ENCODE measurements at places on chromosomes 7 and 10.
A peak's percentile ranks its signal among the peaks of the same experiment; 100 is the strongest.

DNA sequence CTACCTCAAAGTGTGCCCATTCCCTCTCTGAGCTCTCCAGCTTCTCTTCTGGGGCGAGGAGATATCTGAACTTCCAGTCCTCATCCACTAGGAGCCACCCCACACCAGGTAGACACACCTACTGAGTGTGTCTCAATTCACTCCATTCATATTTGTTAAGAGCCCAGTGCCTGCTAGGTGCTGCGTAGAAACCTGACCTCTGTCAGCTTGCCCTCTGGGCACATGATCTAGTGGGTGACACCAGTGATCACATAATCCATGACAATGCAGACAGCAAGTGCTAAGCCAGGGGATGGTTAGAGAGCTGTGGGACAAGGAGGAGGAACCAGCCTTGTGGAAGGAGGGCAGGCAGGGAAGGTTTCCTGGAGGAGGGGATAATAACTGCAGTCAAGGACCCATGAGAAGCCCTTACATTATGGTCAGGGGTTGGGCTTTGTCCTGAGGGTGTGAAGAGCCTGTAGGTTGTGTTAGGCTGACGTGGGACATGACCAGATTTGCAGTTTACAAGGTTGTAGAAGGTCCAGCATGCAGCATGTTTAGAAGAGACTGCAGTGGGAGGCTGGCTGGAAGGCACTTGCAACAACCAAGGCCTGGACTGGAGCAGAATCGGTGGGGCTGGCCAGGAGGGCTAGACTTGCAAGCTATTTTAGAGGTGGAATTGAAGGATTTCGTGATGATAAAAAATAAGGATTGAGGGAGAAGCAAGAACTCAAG, 81.8 kb downstream of the COL13A1 start:
- no peak for DNase-seq

- no peak for DNase-seq
Measured at GRCh38 chr7:15389073-15389472, 172.7 kb downstream of the AGMO start.

DNA sequence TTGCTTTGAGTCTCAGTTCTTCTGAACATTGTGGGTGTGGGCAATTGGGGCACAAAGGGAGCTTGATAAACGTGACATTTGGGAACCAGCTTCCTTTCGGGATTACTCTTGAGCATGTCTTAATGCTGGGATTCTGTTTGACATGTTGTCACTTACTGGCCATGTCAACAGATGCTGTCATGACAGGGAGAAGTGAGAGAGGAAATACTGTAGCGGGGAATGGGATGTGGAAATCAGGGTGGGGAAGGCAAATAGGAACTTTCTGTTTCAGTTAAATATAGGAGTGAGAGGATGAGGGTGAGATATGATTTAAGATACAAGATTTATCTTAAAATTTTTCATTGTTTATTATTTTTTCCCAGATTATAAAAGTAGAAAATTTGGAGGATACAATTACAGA, 83.9 kb downstream of the SEC23IP start:
- DNase-seq, result no peak

DNA sequence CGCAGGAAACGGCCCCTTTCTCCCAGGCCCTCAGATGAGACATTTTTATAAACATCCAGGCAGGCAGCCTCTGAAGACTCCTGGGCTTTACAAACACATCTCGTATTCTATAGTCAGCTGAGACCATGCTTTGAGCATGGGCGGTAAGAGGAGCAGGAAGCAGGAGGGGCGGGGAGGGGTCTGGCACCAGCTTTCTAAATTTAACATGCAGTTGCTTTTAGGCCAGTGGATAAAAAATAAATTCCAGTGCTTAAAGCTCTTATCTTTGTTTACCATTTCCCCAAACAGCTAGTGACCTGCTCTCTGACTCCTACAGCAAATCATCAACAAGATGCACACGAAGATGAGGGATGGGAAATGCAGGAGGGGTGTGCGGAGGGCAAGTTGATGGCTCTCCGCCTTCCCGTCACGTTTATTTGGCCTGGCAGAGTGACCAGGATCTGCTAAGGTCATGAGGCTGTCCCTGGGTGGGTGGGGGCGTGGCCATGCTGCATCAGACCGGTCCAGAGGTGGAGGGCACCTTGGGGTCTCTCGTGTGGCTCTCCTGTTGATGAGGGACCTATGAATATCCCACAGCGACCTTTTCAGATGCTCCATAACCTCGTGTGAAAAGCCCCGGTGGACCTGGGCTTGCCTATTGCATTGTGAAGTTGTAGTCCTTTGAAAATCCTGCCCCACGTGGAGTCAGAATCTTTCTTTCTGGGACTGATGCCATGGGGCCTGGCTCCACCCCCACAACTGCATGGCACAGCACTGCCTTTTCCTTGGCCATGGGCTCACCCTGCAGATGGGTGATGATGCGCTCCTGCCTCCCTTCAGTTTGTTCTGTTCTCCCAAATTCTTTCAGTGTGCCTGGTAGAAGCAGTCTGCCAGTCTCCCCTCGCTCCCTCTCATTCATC, 67.5 kb downstream of the PARP12 start:
- DNase-seq, result no peak

DNA sequence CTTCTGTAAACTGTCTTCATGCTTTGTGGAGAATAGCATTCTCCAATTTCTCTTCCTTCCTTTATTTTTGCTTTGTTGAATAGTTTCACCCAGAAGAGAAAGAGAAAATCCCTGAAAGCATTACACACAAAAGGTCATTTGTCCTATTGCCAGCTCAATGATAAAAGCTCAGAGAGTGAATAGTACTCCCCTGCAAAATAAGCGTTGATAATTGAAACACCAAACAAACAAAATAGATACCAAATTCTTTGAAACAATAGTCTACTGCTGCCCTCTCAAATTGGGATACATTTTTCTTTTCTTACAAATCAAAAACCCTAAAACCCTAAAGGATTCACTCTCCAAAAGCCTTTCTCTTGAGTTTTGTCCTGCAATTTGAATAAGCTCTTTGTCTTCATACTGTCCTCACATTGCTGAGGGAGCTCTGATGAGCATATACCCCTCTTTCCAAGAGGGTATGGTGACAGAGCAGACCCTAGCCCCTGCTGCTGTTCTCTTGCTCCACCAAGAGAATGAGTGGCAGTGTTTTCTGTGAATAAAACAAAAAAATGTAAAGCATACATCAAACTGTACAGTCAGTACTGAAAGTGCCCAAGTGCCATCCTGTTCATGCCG, 134.4 kb downstream of the CSTF2T start:
- DNase-seq, result no peak

- no peak for DNase-seq
Measured at GRCh38 chr10:127600479-127600878, 51.4 kb downstream of the NPS start.

GRCh38 chr7:13581097-13581496, 408.4 kb downstream of the ETV1 start:
- DNase-seq, result no peak

DNA sequence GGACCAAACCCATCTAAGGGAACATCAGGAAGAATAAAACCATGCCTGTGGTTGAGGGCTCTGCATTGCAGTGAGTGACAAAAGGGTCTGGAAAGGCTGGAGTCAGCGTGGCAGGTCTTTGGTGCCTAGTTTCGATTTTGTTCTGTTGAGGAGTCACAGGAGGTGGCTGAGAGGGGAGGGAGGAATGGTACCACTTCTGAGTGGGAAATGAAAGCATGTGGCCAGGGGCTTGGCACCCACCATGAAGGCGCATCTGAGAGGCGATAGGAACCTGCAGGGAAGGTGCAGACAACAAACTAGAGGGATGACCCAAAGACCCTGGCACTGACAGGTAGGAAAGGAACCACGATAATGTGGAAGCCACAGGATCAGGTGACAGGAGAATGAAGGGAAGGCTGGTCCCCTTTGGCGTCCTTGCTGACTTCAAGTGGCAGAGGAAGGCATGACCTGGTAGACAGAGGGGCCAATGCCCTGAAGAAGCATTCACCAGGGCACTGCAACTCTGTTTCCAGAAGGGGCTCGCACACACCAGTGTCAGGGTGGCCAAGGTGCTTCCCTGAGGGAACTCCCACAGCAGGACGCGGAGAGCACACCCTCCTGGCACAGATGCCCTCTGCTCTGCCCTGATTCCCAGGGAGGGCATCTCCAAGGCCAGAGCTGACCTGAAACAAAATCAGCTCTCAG, 41.7 kb downstream of the HIPK2 start:
- no peak for DNase-seq

DNA sequence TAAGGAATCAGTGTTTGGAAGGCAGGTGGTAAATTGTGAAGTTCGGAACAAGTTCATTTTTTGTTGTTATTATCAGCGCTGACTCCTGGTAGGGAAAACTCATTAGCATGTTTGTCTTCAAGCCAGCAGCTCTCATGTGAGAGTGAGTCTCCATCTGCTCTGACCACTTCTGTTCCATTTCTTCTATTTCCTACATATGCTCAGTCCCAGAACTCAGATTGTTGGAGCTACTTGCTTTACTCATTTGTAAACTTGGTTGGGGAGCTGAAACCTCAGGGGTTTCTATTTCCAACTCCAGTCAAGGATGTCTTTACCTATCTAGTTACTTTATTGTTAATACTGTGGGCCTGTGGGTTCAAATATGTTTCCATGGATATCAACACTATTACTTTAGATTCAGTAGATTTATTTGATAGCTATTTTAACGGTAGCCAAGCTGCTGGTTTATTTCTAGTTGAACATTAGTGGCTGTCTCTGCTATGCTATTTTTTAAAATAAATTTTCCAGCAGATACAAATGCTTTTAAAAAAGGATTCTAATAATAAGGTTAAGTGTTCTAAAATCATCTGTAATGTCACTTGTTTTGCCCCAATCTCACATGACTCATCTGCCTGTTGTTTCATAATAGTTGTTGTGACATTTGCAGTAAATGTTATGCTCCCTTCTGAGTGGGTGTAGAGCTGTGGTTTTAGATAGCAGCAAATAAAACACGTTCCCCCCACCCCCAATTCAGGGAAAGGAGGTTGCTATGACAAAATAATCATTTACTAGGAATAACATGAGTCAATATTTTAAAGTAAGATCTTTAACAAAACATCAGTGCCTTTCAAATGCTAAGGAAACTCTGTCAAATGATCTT, 143.3 kb downstream of the HDAC9 start:
- DNase-seq, result no peak

DNA sequence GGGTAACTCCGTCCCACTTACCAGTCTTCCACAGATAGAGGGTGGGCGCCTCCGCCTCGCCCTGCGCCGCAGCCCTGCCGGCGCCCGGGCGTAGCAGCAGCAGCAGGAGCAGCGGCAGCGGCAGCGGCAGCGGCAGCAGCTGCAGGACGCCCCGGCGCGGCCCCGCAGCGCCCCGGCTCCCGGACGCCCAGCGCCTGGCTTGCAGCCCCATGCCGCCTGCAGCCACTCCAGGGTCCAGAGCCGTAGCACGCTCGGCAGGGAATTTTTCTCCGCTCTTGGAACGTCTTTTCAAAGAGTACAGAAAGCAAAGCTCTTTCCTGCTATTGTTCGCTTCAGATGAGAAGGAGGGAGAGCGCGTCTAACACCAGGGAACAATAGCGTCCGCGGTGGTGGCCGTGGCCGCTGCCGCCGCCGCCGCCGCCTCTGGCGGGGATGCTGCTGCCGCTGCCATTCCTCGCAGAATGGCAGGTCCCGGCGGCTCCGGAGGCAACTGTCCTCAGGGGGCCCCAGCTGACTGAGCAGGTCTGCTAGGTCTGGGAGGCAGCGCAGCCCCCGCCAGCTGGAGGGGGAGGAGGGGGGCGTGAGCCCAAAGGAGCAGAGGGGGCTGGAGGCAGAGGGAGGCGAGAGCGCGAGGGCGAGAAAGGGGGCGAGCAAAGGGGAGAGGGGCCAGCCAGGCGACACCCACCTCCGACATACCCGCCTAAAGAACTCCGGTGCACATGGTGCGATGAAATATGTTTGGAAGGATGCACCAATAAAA, at the start of gene THSD7A:
THSD7A (minus strand) TSS at position 463 of the 760 bp plus-strand sequence; CDS start at position 211, 252 bp downstream.
- DNase-seq, result peak; percentile 26
